GM03348 (cell line): ENCODE measurements at places on chromosomes 2 and 18.

- no peak for DNase-seq
Observed at GRCh38 chr2:168962636-168963035, 61.5 kb downstream of the G6PC2 start.

GRCh38 chr18:34358923-34359322, 134.2 kb upstream of the NOL4 start:
- no peak for DNase-seq

- no peak for DNase-seq
Observed at GRCh38 chr2:164048729-164049128, 312.9 kb upstream of the FIGN start.

DNA sequence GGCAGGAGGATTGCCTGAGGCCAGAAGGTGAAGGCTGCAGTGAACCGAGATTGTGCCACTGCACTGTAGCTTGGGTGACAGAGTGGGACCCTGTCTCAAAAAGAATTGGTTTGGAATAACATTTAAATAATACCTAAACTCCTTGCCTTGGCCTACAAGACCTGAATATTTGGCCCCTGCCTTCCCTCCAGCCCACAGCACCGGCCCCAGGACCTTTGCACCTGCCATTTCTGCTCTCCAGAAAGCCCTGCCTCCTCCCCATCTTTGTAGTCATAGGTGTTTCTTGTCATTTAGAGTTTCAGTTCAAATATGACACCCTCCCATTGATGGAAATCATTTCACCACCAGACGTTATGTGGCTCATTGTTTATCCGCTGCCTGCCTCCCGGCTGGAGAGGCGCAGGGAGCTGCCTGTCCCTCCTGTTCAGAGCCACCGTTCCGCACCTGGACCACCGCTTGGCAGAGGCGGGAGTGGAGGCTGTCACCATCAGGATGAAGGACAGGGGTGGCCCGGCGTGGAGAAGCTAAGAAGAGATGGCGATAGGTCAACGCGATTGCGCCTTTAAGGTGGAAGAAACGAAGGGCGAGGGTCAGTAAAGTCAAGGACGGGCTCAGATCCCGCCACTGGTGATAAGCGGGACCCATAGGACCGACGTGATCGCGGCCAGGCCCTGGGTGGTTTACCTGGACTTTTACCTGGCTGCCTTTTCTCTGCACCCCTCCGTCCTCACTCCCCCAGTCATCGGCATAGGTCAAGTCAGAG, 638 bp upstream of the LPIN1 start:
- DNase-seq = no peak

DNA sequence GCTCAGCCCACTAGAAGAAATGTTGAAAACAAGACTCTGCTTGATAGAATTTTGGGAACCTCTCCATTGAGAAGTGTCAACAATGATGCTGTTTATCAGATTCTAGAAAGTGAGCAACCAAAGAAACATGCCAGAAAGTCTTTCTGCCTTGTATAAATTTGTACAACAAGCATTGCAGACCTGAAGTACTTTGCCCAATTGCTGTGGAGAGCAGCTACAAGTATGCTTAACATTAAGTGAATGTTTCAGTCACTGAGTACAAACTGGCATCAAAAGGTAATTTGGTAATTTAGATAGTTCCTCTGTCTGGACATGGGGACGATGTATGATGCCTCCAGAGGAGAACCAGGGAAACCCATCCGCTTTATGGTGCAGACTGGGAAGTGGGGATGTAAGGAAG, 33.4 kb upstream of the SKA1 start:
- DNase-seq = no peak

DNA sequence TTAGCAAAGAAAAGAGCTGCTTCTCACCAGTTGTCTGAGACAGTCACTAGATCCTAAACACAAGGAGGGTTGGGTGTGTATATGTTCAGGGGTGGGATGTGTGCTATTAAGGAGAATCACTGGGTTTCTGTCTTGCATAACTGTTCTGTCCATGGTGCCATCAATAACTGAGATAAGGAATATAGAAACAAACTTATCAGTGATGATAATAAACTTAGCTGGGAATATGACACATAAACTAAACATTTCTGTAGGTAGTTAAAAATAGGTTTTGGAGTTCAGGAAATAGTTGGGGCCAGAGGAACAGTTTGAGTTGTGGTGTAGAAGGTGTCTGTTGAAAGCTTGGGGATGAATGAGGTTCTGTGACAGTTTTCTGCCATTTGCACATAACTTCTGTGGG, 17.4 kb downstream of the NAPG start:
- DNase-seq = no peak

GRCh38 chr2:10084223-10084865, 4.1 kb upstream of the CYS1 start:
- DNase-seq = no peak

DNA sequence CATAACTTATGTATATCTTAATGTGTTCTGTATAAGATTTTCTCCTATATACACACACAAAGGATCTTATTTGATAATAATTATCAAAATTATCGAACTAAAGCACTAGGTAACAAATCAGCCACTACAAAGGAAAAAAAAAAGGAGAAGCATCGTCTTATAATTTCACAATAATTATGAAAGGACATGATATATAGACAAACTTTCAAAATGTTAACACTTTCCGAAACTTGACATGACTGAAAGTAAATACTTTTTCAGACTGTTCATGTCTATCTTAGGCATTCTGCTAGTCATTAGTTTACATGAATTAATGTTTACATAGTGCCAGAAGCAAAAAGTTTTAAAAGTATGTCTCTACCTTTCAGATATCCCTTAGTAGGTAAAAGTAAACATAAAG, 7.3 kb upstream of the NR4A2 start:
- no peak for DNase-seq

- no peak for DNase-seq
Observed at GRCh38 chr2:133780997-133781513, 212.8 kb upstream of the NCKAP5 start.

DNA sequence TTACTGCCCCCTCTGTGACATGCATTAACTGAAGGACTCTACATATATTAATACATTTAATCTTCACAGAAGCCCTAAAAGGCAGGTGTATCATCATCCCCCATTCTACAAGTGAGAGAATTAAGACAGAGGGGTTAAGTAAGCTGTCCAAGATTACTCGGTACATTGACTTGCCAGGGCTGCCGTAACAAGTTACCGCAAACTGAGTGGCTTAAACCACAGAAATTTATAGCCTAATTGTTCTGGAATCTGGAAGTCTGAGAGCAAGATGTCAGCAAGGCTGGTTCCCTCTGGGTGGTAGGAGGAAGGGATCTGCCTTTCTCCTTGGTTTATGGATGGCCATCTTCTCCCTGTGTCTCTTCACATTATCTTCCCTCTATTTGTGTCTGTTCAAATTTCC, 605.5 kb downstream of the EPHA4 start:
- no peak for DNase-seq

- no peak for DNase-seq
Observed at GRCh38 chr2:225998116-225998515, 598.6 kb downstream of the NYAP2 start.

- no peak for DNase-seq
Observed at GRCh38 chr2:216653931-216654365, 20.7 kb downstream of the IGFBP2 start.

GRCh38 chr2:168136392-168136977, 110.9 kb downstream of the STK39 start:
- peak; percentile 58 for DNase-seq
